ENCODE measurements at places on chromosomes 16 and 17.
A peak's percentile ranks its signal among the peaks of the same experiment; 100 is the strongest.

- DNase-seq = no peak
Measured at GRCh38 chr17:28326114-28326513, 7.1 kb downstream of the TMEM97 start.

DNA sequence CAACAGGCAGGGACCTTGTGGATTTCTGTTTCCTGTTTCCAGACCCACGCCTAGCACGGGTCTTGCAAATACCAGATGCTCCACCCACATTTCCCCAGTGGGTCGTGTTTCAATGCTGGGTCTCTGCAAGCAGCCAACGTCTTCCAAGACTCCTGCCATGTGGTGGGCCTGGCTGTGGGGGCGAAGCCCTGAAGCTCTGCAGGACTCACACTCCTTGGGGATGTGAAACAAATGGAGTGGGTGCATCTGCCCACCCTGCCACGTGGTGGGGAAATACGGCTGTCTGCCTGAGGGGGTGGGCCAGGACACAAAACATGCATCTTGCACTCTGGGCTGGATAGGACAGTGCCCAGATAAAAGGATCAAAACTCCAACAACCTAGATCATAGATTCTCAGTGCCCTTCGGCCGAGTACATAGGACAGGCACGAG, 32.6 kb downstream of the FA2H start:
- DNase-seq = no peak

DNA sequence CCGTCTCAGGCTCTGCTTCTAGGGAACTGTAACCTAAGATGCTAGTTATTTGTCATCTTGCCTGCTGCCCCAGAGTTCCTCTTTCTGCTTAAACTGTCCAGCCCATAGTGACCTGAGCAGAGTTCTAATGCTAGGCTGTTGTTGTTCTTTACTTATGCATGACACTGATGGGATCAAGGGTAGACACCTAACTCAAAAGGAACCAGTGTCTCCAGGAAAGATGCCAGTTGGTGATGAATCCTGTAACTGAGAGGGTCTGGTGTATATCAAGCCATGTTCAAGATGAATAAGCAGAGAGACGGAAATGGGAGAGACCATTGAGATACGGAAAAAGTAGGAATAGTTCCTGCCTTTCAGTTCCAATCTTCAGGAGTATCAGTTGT, 13.7 kb downstream of the APOH start:
- DNase-seq = no peak

GRCh38 chr17:67262435-67263117, 17.6 kb upstream of the HELZ start:
- no peak for DNase-seq

- peak; percentile 88 for DNase-seq
Measured at GRCh38 chr16:30377812-30378235, 3.2 kb downstream of the MYL11 start.

DNA sequence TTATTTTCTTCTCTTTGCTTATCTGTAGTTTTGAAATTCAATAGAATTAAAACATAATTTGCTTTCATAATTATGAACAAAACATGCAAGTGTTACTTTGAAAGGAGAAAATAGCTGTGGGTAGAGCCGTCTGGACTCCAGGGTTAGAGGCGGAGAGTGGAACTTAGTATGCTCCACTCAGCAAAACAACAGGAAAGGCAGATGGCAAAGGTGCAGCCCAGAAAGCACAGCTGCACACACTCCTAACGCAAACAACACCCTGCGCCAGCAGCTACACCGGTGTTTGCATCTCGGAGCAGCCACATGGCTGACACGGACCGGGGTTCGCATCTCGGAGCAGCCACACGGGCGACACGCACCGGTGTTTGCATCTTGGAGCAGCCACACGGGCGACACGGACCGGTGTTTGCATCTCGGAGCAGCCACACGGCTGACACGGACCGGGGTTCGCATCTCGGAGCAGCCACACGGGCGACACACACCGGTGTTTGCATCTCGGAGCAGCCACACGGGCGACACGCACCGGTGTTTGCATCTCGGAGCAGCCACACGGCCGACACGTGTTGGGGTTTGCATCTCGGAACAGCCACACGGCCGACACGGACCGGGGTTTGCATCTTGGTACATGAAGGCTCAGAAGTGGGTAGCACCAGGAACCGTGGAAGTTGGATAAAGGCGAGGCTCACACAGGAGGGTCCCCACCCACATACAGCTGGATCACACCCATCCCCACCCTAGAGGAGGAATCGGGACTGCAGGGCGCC, 12.2 kb upstream of the CAPN15 start:
- DNase-seq = no peak

DNA sequence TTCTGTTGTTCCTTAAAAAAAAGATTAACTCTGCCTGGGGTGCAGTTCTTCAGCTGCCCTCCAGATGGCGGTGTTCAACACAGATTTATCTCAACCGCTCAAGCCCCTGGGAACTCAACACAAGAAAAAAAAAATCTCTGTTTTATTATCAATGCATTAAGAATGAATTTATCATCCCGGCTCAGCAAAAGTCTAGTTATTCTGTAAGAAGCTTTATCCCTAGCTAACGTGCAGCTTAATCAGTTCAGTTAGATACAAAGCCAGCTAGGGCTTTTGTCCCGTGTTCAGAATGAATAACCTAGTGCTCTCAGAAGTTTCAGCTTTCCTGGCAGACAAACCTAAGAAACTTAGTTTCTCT, 475.9 kb upstream of the CCL2 start:
- DNase-seq = no peak

GRCh38 chr17:61393550-61393903, 6.1 kb upstream of the TBX2 start:
- DNase-seq = no peak

DNA sequence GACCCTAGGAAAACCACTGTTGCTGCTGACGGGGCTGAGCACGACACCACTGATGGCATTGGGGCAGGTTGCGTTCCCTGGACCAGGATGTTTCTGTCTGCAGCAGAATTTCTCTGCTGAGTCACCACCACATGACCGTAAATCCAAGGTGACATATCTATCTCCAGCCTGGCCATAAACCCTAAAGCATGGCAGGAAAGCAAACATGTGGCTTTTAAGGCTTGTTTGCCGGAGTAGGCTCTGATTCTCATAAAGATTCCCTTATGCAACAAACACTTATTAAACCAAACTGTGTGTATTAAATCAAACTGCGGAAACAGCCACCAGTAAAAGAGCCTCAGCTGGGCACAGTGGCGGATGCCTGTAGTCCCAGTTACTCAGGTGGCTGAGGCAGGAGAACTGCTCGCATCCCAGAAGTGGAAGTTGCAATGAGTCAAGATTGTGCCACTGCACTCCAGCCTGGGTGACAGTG, 17.3 kb downstream of the MPHOSPH6 start:
- DNase-seq = no peak

Data from COR-L47 (cell line).